ENCODE measurements at places on chromosomes 7 and 10.

DNA sequence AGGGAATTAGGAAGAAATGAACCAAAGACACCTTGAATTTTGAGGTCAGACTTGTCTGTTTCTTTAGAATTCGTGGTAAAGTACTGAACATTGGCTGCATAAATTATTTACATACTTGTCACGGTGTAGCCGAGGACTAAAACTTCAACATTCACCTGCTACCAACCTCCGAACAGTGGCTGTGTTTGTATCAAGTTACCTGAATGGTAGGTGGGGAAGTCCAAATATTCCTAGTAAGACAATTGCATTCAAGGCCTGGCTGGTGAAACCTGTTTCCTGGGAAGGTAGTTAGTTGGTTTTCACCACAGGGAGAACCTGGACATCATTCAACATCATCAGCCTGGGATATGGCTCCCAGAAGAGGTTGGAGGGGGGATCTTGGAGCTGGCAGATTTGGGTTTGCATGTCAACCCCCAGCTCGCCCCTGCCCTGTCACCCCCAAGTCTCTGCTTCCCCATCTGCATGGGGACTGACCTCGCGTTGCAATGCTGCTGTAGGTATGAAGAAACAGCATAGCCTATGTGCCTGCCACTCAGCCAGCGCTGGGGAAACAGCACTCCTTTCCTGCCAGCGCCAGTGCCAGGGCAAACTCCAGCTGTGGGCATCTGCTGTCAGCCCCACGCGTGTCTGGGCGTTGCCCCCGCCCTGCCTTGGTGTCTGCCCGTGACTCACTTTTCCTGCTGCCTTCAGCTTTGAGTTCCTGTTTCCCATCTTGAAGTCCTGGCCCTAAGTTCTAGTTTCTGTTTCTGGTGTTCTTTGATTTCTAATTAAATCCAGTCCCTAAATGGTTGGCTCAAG, 12.7 kb upstream of the LARP4B start:
- DNase-seq, result peak; percentile 51

- no peak for DNase-seq
These were observed 81.6 kb upstream of the PRR15 start for GRCh38 chr7:29482056-29482455.

DNA sequence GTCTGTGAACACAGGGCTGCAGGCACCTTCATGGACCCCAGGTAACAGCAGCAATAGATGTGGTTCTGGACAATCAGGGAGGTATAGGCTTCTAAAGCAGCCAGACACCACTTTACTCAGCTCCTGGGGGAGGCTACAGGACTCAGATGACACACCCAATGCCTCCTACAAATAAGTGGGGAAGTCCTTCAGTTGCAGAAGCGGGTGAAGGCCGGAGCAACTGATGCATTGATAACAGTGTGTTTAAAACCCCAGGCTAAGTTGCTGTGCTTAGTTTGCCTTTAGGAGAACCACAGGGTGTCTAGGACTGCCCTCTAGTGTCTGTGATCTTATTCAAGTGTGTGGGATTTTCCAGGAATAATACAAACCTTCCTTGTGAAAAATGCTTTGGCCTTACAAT, 5.9 kb upstream of the ITGA8 start:
- DNase-seq, result no peak

GRCh38 chr10:100342627-100342972, 4.4 kb upstream of the SCD start:
- no peak for DNase-seq

DNA sequence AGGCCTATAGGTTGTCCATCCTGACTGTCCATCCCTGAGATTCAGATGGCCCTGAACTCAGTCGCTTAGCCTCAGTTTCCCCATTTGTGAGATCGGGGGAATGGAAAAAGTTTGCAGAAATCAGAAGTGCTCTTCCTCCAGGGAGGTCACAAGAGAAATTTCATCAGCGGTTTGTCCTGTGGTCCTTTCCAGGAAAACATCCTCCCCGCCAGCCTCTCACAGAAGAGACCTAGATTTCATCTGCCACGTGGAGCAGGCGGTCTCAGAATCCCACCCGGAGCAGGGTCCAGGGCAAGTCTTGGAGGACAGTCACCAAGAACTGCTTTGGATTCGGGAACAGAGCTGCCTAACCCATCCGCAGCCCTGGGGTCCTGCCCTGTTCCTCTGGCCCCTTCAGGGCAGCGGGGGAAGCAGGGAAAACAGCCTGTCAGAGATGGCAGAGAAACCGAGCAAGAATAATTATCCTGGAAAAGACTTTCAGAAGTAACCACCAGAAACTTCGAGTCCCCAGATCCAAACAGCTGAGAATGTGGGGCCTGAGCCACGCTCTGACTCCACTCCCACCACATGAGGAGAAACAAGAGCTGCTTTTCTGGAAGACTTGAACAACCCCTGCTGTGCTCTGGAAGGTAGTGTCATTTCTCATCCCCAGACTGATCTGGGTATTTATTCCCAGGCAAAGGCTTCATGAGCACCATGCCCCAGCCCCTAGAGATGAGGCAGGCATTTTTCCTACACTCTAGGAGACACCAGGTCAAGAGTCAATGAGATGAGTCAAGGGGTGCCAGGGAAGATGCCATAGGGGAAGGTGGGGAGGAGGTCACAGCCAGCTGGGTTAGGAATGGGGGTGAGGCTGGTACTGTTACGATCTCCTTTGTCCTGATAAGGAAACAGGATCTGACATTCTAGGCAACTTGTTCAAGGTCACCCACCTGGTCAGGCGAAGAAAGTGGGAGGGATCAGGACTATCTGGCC, 1.1 kb upstream of the TNS3 start:
- no peak for DNase-seq

DNA sequence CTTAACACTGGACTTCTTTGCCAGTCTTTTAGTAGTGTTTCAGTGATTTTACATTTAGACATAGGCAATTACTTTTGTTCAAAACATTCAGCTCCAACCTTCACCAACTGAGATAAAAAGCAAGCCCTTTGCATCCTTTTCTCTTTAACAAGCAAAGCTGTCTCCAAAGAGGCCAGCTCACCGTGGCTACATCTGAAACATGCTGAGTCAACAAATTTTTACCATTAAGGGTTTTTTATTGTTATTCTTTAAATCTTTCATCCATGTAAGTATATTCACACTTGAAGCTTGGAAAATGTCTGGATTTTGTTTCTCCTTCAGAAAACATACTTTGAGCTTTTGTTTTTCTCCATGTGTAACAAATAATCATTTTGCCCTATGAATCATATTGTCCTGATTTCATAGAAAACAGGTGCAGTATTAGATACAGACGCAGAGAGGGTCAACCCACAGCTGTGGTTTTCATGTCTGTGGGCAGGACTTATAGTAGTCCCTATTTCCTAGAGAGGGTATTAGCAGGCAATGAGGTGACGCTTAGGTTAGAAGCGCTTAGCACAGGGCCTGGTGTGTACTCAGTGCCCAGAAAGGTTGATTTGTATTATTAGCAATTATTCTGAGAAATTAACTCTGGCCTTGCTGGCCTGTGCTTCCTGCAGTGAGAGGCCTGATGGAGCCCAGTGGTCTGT, 99.5 kb downstream of the MKI67 start:
- no peak for DNase-seq

GRCh38 chr10:69318867-69319727, 40.8 kb downstream of the HK1 start:
- peak; percentile 75 for DNase-seq

DNA sequence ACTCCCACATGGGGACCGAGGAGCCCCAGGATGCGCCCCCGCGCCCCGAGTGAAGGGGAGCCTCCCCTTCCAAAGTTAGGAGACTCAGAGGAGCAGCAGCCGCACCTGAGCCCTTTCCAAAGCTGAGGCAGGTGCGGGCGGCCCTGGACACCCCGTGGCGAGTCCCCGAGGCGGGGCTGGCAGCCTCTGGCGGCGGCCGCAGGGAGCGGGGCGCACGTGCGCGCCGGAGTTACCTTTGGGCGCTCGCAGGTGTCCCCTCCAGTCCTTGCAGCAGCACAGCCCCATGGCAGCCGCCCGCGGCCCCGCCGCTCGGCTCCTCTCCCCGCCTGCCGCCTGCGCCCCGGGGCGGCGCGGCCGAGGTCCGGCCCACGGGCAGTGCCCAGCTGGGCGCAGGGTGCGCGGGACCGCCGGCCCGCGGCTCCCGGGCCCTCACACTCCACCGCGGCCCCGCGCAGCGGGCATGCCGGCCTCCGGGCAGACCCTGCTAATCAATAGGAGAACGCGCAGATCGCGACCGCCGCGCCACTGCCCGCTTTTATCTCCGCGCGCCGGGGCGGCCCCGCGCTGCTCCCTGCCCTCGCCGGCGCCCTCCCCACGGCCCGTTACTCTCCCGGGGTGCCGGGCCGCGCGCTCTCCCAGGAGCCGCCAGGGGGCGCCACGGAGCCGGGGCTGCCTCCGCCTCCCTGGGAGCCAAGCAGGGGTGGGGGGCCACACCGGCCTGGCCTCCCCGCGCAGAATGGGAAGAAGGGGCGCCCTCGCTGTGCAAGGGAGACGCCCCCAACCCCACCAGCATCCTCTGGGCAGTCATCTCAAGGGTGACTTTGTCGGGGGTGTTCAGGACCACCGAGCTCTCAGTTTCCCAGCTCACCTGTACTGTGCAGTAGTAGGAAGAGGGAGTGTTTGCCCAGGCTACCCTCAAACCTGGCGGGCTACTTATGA, 80.8 kb downstream of the ARHGAP22 start:
- no peak for DNase-seq

- DNase-seq, result no peak
These were observed 55.8 kb downstream of the CLRN3 start for GRCh38 chr10:127836966-127837365.

GRCh38 chr10:88680958-88681357, 16.7 kb downstream of the LIPF start:
- no peak for DNase-seq

- peak; percentile 67 for DNase-seq
These were observed 551.7 kb downstream of the HTR7 start for GRCh38 chr10:90306187-90306586.

DNA sequence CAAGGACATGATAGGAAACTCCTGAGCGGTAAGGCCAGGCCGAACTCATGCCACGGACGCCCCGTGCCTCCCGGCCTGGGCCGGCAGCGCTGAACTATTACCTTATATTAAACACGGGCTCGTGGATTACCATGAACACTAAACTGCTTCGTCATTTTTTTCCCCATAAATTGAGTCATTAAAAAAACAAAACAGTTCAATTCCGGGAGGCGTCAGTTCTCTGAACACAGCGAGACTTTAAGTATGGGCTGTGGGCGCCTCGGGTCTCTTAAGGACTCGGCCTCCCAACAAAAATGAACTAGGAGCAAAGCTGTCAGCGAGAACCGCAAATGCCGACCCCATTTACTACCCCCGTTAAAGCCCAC, 519 bp downstream of the PITRM1 start:
- no peak for DNase-seq

GRCh38 chr7:113078331-113078730, 8.3 kb downstream of the GPR85 start:
- DNase-seq, result no peak
